NCI-H1092 (cell line): ENCODE measurements at places on chromosomes 3 and 15.

DNA sequence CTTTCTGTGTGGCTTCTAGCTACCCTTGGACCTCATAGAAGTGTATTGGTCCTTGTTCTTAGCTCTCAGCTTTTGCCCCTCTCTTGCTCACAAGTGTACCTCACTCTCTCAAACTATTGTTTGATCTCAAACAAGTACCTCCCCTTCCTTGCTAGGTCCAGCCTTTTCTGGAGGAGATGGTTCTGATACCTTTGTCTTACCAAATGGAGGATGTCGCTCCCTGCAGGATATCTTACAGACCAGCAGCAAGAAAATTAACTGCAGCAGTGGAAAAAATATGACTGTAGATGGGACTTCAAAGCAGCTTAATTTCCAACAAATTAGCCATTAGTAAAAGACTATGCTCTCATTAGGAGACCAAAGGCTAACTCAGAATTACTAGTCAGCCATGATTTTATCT lies 388.1 kb upstream of the ROBO2 start:
- DNase-seq, result no peak

DNA sequence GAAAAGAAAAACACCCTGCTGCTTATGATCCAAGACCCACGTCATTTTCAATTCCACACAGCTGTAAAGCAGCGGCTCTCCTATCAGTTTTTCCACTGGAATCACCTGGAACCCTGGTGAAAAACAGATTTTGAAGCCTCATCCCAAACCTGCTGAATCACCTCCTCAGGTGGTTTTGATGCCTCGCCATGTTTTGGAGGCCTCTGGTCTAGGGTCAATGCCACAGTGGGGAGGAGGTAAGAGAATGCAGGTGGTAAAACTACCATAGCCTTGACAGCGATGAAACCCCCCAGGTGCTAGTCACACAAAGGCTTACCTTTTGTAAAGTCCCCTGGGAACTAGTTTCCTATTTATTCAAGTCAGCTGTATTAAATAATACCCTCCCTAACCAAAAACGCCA lies 24.8 kb downstream of the MYO1E start:
- DNase-seq, result no peak

DNA sequence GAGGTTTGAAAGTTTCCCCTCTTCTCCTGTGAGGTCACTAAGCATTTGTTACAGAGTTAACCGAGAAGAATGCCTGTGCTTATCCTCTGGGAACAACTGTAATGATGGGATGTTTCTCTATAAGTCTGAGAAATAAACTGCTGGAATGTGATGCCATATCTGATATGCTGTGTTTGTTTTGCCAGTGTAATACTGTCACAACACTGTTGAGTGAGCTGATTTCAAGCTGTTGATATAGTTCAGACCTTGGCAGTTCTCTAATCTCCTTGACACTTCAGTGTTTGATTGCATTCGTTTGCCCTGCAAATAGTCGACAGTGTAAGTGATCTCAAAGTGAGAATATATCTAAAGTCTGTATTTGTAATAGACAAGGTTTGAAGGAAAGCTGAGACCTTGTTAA lies 73.3 kb downstream of the PTPRG start:
- DNase-seq, result no peak

GRCh38 chr3:69231929-69232440 lies 109.6 kb upstream of the LMOD3 start:
- DNase-seq, result no peak

GRCh38 chr3:9452417-9452816 lies 55.0 kb downstream of the SETD5 start:
- DNase-seq, result no peak

GRCh38 chr3:49260806-49261324 lies 16.2 kb downstream of the C3orf62 start:
- no peak for DNase-seq

- no peak for DNase-seq
These were observed 503.5 kb downstream of the MAGI1 start for GRCh38 chr3:65535260-65535659.

DNA sequence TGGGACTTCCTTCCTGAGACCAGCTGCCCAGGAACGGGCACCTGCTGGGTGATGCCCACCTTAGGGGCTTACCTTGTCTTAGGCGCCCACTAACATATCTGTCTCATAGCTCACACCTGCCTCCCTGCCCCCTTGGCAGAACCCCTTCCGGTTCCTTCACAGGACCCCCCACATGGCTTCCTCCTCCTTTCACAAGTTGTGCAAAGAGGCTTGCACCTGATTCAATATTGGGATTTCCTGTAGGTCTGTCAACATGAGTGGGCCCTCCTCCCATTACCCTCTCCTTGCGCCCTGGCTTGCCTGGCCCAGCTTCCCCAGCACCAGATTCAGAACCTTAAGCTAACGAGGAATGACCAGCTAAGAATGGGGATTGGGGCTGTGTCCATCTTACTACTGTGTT lies 633 bp downstream of the THPO start:
- no peak for DNase-seq

DNA sequence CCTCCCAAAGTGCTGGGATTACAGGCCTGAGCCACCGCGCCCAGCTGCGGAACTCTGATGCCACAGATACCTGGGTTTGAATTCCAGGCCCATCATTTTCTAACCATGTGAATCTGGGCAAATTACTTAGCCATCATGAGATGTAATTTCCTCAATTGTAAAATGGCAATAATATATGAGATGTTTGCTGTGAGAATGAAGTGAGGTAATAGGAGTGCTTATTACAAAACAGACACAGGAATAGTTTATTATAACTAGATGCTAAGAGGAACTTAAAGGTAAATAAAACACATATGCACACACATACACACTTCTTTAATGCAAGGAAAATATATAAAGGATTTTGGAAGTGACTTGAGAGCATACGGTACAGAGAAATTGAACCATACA lies 64.7 kb upstream of the TNIK start:
- no peak for DNase-seq

DNA sequence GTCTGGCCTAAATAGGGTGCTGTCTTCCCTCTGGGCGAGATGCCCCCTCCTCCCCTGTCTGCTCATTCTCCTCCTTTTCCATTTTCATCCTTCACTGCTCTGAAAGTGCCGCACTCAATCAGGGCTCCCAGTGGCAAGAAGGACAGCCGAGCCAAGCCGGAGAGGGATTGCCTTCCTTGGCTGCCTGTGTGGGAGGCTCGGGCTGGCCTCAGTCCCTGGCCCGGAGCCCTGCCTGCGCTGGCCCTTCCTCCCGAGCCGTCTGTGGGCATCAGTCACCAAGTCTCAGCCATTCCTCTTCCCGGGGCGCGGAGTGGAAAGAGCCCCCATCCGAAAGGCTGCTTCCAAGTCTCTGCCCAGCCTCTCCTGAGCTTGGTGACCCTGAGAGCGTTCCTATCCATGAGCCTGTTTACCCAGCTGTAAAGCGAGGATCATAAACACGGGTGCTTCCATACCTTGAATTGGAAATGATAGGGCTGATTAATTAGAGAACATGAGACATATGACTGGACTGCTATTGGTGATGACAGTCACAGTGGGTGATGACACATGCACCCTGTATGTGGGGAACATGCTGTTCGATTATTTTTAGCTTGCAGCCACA lies 59.1 kb upstream of the TLE3 start:
- DNase-seq, result no peak

DNA sequence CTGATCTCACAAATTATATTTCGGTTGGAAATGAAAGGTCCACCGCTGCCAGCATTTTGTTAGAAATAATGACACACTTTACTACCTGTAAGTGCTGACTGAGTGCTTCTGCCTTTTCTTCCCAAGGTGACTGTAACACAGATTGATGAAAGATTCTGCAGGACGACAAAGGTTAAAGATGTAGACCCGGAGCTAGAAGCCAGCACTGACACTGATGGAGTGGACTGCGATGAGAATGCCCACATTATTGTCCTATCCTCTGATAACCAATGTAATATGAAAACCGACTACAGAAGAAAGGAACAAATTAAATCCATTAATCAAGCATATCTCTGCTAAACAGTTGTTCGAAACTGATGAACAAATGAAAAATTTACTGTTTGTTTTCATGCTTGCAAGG lies 666.5 kb downstream of the GBE1 start:
- DNase-seq, result no peak

DNA sequence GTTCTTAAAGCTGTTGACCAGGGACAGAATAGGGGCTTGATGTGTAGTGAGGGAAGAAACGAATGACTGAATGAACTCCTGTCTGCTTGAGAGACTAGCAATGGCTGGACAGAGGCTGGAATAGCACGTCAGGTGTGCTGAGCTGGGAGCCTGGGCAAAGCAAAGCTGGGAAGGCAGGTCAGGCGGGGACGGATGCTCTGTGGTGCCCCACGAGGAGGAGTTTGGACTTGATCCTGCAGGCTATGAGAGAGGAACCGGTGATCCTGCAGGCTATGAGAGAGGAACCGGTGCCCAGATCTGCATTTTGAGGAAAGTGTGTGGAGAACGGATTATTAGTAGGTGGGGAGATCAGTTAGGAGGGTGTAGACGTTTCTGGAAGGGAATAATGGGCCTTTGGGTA lies 31.3 kb upstream of the PSTPIP1 start:
- DNase-seq, result no peak

DNA sequence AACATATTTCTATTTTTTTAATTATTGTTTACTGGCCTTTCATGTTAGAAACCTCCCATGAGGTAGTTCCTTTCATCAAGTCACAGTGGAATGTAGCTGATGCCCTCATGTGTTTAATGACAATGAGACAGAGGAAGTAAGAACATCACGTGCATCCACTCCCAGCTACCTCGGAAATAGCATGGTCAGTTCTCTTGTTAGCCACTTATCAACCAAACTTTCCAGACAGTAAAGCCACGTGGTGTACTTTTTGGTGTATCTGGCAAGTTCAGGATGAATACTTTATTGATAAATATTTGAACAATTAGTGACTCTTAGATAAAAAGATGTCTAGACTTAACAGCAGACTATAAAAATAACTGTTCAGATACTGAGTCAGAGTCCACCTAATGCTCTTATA lies 781.7 kb downstream of the MECOM start:
- no peak for DNase-seq

GRCh38 chr3:10511809-10512494 lies 6.6 kb upstream of the ATP2B2 start:
- no peak for DNase-seq

DNA sequence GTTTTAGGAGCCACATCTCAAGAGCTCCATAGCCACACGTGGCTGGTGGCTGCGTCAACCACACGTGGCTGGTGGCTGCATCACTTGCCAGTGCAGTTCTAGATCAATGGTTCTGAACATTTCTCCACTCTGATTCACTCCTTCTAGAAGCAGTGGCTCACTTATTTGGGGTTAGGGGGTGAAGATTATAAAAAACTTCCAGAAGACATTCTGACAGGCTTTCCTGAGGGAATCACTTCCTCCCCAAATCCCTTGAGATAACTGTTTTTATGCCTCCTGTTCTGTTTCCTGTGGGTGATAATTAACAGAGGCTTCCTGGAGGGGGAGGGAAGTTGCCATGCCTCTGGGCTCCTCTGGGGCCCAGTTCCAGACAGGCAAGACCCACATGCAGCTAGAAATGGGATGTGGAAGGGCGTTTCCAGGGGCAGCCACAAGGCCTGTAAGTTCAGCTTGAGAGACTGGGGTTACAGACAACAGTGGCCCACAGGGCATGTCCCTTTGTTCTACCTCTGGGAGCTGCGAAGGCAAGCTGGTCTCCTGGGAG lies 23.6 kb downstream of the HEG1 start:
- no peak for DNase-seq

- DNase-seq, result no peak
These were observed 50.1 kb upstream of the LEKR1 start for GRCh38 chr3:156776031-156776430.

DNA sequence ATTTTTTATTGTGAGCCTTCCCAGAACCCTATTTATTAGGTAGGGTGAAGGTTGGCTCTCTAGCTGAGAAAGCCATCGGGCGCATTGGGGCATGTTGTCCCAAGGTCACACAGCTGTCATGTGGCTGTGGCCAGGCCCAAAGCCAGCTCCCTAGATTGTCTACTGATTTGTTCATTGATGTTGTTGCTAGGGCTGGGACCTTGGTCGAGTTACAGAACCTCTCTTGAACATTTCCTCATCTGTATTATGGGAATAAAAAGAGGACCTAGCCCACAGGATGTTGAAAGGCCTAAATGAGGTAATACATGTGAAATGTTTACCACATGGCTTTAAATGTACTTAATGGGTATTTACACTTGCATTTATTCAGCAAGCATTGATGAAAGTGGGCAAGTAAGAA lies 252.5 kb downstream of the SUCLG2 start:
- no peak for DNase-seq

DNA sequence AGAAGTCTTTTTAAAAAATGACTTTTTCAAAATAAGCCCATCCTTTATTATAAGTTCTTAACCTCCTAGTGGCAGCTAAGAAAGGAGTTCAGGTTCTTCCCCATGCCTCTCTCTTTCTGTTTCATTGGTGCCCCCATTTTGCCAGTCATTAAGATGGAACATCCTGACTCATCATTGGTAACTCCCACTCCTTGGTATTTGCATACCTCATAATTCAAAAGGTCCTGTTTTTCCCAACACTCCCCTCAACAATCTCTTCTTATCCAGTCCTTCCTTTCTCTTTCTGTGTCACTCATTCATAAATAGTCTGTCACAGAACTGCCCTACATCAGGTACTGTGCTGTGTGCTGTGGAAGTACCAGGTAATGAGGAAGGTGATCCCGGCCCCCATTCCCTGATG lies 394.0 kb downstream of the FOXP1 start:
- no peak for DNase-seq

DNA sequence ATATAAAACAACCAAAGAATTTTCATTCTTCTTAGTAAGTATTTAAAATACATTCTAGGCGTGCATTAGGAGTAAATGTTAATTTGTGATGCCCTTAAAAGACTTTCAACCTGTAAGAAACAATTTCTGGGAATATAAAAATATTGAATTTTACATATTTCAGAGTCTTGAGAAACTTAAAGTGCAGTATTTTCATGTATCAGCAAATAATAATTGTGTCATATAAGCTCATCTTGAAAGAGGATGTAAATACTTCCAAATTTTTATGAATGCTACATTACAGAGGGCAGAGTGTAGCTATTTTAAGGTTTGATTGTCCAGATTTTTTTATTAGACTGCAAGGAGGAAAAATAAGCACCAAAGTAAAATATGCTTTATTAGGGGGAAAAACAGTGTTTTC lies 207.1 kb downstream of the VPS13C start:
- DNase-seq, result no peak

DNA sequence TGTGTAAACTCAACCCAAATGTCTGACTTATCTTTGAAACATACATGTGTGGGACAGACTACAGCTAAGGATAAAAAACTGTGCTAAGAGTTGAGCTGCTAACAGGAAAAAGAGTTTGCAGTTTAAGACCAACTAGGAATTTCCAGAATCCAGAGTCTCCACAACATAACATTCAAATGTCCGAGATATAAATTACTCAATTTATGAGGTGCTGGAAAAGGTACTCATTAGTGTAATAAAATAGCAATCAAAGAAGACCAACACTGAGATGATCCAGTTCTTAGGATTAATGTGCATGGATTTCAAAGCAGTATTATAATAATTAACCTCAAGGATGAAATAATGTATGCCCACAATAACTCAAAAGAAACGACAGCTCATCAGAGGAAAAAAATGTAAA lies 426.5 kb upstream of the KCNMB2 start:
- DNase-seq, result no peak

DNA sequence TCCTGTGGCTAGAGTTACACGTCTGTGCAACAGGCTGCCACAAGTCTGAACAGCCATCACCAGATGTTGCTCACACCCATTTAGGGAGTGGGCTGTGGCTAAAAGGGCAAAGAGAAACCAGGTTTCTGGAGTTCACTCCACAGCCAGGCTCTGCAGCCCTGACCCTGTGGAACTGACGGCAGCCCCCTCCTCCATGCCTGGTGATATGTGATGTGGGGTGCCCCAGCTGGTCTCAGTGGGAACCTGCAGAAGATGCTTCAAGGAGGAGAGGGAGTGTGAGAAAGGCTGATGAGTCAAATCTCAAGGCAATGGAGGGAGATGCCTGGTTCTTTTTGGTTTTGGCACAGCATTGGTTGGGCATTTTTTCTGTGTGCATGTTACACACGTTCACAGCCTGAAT lies 130.6 kb downstream of the TPRA1 start:
- no peak for DNase-seq
